Anterior cingulate cortex (tissue), 58 donors: ENCODE measurements at places on chromosomes 7 and 10.

- DNase-seq, result no peak
These were observed 196.7 kb upstream of the MTPN start for GRCh38 chr7:136173874-136174273.

DNA sequence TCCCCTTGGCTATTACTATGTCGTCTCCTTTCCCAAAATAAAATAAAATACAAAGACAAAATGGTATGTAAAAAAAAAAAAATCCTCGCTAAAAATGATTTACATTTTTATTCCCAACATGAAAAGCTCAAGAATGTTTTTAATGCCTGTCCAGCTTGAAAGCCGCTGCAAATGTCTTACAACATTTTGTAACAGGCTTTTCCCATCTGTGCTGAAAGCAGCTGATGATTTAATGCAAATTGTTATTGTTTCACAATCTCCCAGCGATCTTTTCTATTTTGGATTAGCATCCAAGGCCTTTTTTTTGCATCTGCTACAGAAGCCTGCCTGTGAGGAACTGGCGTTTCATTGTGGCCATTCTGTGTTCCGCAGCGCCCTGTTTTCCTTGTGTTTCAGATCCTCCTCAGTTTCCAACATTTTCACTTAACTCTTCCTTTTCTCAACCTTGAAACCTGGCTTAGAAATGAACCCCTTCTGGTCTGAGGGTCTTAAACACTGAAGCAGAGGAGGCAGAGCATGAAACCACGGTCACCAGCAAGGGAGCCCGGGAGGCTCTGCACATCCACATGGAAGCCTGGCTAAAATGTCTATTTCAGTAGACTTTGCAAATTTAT lies 712.1 kb downstream of the PARD3 start:
- no peak for DNase-seq

DNA sequence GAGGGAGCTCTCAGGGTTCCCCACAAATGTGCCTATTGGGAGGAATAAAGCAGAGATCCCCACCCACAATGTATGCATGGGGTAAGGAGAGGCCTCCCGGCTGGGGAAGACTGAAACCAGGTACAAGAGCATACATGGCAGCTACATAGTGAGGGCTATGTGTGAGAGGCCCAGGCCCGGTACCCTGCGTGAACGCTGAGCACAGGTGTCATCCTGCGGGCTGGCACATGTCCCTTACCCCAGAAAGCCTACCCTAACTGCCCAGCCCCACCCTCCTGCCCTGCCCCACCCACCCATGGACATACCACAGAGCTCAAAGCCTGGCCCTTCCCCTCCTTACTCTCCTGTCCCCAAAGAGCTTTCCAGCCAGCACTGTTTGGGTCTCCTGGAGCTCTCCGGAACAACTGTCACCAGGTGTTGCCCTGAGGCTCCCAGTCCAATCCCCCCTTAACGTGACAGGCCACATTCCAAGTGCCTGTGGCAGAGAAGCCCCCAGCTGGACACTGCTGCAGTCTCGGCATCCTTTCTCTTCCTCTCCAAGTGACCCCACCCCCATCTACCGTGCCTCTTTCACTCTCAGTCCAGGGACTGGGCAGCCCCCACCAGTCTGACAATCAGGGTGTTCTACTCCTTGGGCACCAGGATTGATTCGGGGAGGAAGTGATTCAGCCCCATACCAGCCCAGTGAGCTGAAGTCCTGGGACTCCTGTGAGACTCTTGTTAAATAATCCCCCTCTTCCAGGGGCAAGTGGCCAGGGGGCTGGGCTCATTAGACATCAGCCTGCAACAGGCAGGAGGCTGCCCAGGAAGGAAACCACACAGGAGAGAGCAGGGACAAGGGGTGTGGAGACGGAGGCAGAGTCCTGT lies 19.6 kb downstream of the GRID1 start:
- DNase-seq, result no peak

GRCh38 chr10:71604324-71605018 lies 115.1 kb downstream of the C10orf105 start:
- DNase-seq, result no peak

DNA sequence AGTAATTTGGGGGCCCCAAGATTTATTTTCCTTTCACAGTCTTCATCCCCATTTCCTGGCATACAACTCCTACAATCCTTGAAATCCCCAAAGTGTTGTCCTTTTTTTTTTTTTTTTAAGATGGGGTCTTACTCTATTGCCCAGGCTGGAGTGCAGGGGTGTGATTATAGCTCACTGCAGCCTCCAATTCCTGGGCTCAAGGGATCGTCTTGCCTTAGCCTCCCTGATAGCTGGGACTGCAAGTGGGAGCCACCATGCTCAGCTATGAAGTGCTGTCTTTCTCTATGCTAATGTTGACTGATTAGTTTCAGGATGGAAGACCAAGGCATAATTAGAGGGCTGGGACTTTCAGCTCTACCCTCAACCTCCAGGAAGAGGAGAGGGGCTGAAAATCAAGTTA lies 41.9 kb upstream of the KAT6B start:
- no peak for DNase-seq

DNA sequence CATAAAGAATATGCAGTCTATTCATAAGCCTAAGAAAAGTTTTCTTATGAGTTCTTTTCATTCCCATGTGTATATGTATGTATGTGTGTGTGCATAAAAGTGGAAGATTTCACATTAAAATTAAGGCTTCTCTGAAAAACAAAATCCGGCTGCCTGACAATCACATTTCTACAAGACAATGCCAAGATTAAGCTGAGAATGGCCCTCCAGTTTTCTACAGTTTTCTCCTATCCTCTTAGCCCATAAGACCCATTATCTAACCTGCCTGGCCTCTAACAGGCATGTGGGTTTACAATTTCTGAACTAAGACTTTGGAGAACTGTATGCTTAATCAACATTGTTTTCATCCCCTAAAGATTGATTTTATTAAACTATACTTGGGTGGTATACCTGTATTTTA lies 446.0 kb upstream of the SEMA3A start:
- no peak for DNase-seq

GRCh38 chr7:104962781-104963180 lies 51.2 kb upstream of the KMT2E start:
- no peak for DNase-seq

DNA sequence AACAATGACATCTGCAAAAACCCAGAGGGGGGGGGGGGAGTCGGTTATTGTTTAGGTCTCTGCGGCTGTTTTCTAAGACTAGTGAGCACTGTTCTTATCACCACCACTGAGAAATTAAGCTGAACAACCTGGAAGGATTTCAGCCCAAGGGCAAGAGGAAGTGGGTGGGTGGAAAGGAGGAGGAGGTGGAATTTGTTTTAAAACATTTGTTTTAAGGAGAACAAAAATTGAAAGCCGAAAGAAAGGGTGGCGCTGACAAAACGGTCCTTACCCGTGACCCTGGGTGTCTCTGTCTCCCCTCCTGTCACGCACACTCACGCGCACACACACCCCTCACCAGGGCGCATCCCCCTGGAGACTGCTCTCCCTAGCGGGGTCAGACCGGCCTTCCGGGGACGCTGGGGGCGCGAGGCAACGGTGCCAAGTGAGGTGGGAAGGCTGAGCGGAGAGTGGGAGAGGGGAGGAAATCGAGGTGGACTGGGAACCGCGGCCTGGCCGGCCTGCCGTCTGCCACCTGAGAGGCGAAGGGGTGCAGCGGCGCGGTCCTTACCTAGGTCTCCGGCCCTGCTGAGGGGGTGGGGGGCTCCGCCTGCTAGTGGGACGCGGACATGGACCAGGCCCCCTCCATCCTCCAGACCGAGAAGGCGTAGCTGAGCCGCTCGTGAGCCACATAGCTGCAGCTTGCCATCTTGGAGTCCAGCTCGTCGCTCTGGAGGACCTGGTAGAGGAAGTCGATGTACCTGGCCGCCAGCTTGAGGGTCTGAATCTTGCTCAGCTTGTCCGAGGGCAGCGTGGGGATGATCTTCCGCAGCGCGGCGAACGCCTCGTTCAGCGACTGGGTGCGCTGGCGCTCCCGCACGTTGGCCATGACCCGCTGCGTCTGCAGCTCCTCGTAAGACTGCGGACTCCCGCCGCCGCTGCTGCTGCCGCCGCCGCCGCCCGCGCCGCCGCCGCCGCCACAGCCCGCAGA lies 1.0 kb downstream of the TWIST1 start:
- DNase-seq, result no peak

GRCh38 chr7:30335763-30336487 lies 51.5 kb downstream of the ZNRF2 start:
- DNase-seq, result no peak

DNA sequence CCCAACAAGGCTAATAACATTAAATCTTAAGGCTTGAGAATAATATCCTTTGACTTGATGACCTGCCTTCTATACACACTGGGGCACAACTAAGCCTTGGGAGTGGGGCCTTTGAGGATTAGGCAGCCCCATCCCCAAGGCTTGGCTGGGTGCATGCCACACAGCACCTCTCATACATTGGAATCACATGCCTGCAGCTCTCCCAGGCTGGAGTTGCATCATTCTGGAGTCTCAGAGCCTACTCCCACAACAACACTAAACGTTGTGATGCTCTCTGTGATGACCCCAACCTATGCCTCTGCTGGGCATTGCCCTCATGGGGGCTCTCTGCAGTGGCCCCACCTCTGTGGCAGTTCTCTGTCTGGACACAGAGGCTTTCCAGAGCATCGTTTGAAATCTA lies 31.9 kb upstream of the SGCE start:
- no peak for DNase-seq

GRCh38 chr7:43296306-43296705 lies 183.9 kb downstream of the HECW1 start:
- DNase-seq, result no peak

- DNase-seq, result no peak
These were observed 11.5 kb upstream of the OGA start for GRCh38 chr10:101829561-101830315.

DNA sequence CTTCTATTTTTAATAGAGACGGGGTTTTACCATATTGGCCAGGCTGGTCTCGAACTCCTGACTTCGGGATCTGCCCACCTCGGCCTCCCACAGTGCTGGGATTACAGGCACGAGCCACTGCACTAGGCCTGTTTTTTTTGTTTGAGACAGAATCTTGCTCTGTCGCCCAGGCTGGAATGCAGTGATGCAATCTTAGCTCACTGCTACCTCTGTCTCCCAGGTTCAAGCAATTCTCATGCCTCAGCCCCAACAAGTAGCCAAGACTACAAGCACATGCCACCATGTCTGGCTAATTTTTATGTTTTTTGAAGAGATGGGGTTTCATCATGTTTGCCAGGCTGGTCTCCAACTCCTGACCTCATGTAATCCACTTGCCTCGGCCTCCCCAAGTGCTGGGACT lies 73.7 kb downstream of the TYW1B start:
- DNase-seq, result no peak

DNA sequence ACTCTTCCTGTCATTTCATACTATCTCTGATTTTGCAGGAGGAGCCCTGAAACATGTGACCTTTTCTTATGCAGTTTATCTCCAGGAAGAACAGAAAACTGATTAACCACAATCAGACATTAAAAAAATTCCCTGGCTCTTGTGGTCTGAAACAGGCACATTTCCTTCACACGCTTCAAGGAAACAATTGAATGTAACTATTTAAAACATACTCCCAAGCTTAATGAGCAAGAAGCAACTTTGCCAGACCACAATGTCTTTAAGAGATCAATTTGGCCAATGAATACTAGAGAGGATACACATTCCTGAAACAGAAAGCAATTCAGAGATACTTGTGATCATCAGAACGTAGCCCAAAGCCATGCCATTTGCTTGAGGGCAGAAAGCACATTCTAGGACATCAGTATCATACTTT lies 65.8 kb downstream of the PIP4K2A start:
- DNase-seq, result no peak

DNA sequence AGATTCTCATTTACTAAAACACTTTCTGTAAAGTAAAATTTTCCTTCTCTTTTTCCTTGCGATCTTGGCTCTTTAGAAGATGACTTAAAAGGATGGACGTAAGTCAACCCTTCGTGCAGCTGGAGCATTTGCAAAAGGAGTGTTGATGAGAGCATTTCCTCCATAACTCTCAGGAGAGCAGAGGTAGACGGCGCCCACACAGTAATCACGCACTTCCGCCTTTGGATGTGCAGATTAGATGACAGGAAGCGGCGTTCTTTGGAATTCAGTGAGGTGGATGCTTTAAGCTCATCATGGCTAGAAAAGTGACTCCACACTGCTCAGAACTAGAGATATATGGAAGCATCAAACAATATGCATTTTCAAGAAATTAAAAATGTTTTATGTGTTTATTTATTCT lies 43.0 kb upstream of the NPS start:
- no peak for DNase-seq

DNA sequence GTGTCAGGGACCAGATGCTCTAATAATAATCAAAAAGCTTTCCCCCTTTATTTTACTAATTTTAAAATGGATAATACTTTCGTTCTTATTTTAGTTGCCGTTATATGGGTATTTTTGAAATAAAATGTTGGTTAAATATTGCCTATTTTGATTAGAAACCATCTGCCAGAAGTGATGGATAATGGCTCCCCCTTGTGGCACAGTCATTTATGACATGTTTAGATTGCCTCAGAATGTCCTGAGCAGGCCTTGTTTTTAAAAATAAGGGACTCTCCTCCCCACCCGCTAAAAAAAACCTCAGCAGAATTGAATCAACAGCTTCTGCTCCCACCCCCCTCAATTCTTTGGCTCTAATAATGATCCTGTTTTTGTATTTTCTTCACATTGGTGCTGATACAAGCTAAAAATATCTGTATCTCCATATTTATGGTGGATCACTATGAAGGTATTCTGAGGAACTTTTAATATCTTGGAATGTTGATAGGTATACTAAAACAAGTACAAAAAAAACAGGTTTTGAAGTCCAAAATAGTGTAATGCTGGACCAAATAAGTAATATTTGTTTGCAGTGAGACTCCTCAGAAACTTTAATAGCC lies 38.8 kb downstream of the TMEM60 start:
- DNase-seq, result no peak

DNA sequence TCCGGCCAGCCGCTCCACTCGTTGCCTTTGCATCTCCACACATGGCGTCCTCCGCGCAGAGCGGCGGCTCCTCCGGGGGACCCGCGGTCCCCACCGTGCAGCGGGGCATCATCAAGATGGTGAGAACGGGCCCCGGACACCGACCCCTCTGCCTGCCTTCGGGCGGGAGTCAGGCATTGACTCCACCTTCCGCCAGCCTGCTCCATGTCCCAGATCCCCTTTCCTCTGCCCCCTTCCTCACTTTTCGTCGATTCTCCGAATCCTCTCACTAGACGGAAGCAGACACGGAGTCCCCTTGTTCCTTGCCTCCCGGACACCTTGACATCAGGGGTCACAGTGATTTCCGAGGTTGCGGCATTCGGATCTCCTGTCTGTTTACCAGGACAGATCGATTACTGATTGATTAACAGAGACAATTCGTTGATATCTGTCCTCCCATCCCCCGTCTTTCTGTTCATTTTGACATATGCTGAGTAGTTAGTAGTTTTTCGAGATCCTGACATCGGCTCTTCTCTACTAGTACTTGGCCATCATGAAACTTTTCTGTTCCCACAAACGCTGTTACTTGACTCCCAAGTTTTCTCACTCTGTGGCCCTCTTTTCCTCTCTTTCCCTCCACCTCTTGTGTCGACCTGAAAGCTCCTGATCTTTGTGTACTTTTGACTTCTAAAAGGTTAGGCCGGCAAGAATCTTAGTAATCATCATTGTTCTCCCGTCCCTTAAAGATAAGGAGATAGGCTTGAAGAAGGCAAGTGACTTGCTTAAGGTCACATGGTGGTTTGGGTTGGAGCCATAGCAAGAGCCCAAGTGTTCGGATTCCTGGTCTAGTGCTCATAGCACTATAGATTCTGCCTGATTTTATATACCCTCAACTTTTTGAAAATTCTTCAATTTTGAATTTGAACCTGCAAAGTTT lies 597 bp downstream of the SND1 start:
- no peak for DNase-seq
